Activated CD4-positive, alpha-beta T cell treated with anti-CD3 and anti-CD28 coated beads, Interleukin-2, amount 50 U/mL, for 16 hours (primary cell): ENCODE measurements at places on chromosomes 13 and 19.

DNA sequence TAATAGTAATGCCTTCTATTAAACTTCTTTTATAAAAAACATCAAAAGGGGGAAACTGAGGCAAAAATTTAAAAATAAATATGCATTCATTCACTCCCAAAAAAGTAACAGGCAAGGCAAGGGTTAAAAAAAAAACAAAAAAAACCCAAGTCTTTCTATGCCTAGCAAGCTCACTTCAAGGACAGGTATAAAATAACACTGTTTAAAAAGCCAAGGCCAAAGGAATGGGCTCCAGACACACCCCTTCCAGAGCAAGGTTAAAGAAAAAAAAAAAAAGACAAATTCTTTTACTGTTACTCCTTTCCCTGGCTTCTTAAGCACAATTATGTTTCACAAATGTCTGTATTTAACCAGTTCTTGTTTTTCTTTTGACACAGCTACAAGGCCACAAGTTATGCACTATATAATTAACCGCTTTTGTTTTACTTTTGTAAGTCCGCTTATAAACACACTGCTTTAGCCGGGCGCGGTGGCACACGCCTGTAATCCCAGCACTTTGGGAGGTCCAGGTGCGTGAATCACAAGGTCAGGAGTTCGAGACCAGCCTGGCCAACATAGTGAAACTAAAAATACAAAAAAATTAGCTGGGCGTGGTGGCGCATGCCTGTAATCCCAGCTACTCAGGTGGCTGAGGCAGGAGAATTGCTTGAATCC is 3.6 kb downstream of the SIGLEC11 start:
- DNase-seq: no peak

DNA sequence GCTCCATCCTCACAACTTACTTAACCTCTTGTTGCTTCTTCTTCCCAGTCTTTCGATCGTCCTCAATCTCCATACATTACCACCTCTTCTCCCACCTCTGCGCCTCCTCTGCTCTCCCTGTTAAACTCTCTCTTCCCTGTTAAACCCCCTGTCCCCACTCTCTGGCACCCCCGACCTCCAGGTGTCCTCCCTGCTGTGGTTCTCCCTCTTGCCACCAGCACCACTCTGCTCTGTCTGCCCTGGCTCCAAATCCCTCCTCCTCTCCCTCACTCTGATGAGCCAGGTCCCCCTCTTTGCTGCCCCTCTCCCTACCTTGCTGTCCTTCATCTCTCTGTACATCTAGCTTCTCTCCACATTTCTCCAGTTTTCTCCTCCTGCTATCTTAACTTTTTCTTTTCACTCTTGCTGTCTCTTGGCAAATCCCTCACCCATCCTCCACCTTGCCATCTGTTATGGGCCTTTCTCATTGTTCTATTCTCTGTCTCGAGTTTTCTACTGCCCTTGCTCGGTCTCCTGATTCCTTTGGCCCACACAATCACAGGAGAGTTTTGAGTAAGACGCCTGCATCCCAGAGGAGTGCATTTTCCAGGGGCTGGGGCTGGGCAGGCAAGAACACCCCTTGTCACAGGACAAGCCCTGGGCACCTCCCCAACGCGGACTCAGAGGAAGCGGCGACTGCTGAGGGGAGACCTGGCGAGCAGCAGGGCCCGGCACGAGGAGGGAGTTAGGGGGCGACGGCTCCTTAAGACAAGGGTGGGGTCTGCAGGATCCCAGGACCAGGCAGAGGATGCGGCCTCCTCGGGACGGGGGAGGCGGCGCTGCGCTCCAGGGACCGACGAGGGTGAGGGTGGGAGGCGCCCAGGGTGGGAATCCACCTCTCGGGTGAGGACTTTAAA is 21.4 kb upstream of the ERVV-1 start:
- DNase-seq: no peak

DNA sequence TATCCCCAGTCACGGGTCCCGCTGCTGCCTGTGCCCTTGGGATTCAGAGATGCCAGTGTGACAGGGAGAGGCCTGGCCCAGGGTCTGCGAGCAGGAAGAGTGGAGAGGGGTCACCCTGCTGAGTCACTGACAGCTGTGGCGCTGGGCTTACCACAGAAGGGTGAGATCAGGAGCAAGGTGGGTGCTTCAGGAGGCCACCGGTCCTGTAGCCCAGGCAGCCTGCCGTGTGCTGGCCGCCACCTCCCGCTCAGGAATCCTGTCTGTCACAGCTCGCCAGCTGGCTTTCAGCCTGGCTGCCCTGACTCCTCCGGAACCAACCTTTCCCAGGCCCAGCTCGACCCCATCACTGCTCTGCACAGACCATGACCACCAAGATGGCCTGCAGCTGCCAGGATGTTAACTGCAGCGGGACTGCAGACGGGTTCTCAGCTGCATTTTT is 25.3 kb downstream of the NAXD start:
- DNase-seq: no peak

- no peak for DNase-seq
Measured at GRCh38 chr19:55336101-55336500, 3.6 kb upstream of the KMT5C start.

DNA sequence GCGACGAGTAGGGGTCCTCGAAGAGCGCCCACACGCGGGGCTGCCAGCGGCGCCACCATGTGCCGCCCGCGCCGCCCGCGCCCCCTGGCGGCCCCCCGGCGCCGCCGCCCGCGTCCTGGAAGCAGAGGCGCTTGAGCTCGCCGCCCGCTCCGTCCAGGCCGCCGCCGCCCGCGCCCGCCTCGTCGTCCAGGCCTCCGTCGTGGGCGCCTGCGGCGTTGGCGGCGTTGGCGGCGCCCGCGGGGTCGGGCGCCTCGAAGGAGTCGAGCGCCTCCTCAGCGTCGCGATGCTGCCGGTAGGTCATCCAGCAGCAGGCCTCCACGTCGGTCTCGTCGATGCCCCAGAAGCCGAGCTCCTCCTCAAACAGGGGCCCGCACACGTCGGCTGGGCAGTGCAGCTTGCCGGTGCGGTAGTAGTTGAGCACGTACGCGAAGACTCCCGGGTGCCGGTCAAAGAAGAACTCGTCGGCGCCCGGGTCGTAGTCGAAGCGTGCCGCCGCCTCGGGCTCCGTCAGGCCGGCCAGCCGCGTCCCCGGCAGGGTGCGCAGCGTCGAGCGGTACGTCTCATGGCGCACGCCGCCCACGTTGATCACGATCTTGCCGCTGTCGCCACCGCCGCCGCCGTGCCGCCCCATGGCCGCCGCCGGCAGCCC is 829 bp downstream of the KCNC3 start:
- DNase-seq: peak; percentile 42

DNA sequence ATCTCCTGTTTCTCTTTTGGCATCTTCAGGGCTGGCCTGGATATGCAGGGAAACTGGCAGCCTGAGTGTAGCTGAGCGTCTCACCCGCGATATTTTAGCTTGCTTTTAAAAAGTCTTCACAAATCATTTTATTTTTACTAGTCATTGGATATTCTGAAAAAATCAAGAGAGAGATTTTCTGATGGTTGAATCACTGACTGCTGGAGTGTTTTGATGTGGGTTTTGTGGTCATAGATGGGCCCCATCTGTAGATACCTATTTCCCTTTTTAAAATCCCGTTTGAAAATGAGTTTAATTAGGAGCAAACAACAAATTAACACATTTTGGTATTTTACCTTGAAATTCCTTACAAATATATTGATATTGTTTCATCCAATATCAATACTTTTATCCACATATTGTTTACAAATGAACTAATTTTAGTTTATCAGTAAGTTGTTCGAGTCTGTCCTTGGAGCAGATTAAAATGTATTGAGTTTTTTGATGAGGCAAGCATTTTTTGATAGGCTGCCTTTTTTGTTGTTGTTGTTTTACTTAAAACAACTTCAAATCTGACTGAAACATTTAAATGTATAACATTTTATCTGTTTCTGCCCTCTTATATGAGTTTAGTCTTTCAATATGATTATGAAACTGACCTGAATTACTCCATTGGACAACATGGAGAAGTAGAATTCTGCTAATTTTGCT is 21.5 kb upstream of the OXGR1 start:
- DNase-seq: no peak

DNA sequence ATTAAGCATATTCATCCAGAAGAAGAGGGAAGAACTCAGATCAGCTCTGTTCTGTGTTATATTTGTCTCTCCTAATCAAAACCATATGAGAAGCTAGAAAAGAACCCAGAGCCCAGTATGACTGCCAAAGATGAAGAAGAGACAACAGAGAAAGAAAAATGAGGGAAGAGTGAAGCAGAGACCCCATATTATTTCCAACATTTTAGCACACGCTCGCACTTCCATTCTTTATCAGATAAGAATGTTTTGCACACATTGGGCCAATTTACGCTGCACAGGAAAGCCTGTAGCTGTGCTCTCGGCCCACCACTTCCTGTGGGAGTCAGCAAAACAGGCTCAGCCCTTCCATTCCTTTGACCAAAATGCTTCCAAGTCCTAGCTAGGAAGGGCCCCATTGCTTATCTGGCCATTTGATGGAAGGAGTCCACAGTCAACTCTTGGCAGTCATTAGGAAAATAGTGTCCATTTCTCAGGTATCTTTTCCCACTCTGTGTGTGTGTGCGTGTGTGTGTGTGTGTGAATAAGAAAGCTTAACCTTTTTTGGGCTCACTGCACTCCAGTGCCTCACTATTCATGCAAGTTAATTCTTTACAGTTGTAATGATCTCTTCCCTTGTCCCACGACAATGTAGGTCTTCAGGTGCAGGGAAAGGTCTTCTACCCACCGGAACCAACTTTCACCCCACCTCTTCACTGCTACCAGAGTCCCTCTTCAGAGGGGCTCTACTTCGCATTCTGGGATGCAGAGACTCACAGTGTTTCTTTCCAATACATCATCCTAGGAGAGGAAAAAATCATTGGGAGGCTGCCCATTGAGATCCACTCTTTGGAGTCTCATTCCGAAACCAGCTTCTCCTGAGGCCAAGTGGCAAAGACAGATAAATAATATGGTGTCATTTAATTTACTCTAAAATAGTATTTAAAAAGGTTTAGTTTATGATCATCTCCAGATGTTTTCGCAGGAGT is 237.5 kb downstream of the COG6 start:
- no peak for DNase-seq

GRCh38 chr13:75785130-75785529 is 149.0 kb downstream of the LMO7 start:
- DNase-seq: no peak

DNA sequence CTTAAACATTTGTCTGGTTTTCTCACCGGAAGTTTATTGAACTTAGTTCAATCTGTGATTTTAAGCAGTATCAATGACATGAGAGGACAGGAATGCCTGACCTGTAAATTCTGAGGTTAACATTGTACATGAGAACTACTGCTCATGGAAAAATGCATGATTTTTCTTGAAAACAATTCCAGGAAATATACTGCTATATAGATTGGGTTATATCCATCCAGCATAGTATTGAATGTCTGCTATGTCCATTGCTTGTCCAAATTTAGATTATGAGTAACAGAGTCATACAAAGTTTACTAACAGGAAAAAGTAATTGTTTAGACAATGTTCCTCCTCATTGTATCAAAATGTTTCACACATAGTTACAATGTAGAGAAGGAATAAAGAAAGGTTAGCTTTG is 606.8 kb downstream of the DACH1 start:
- DNase-seq: no peak

- no peak for DNase-seq
Measured at GRCh38 chr19:11018179-11018578, 57.3 kb downstream of the SMARCA4 start.

DNA sequence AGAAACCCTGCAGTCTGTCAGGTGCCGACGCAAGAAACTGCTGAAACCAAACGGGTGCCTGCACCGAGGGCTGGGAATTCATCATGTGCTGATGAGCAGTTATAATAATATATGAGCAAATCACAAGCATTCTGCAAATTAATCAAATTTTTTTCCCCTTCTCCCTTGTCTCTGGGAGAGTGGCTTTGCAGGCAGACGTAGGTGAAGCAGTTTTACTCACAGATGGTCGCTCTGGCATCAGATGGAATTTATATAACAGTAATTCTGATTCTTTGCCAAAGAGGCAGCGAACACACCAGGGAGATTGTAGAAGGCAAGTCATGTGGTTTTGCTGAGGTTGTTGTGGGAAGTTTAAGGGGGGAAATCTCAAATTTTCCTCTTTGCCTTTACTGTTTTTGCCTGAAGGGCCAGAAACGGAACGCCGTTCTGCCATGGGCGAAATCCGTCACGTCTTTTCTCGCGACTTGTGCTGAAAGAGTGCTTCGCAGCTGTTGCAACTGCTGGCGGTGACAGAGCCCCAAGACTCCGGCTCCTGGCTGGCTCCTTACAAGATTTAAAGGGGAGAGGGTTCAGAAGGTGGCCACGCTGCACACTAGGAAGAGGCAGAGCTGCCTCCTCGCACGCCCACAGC is 320.1 kb downstream of the ZNF536 start:
- no peak for DNase-seq

DNA sequence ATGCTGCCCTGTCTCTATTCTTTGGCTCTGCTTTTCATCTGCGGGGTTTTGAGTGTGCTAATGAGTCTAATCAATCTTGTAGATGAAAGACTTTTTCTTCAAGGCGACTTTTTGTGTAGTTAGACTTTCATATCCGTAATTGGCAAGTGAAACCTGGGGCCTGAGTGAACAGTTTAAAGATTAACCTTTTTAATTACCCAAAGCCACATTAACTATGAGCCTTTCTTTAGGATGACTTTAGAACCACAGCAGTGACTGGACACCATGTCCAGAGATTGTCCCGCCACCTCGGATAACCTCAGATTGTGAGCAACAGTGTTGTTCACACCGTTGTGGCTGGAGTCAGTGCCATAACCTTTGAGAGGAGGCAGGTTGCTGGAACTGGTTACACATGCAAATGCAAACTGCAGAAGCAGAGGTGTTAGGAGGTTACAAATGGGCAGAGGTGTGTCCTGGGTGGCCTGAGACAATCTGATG is 58.7 kb downstream of the SIAH3 start:
- no peak for DNase-seq

DNA sequence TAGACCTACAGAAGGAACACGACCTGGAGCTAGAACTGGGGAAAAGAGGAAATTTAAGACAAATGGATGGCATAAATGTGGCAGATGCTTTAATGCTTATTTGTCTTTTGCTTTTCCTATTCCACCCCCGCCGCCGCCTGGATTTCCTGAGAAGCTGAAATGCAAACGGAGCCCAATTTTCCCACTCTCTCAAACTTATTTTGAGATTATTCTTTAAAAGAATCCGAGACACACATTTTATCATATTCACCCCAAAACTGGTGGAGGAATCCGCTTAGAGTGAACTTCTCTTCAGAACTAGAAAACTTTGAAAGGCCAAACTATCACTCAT is 5.8 kb downstream of the POU4F1 start:
- no peak for DNase-seq
